ENCODE measurements at places on chromosomes 4 and X.

DNA sequence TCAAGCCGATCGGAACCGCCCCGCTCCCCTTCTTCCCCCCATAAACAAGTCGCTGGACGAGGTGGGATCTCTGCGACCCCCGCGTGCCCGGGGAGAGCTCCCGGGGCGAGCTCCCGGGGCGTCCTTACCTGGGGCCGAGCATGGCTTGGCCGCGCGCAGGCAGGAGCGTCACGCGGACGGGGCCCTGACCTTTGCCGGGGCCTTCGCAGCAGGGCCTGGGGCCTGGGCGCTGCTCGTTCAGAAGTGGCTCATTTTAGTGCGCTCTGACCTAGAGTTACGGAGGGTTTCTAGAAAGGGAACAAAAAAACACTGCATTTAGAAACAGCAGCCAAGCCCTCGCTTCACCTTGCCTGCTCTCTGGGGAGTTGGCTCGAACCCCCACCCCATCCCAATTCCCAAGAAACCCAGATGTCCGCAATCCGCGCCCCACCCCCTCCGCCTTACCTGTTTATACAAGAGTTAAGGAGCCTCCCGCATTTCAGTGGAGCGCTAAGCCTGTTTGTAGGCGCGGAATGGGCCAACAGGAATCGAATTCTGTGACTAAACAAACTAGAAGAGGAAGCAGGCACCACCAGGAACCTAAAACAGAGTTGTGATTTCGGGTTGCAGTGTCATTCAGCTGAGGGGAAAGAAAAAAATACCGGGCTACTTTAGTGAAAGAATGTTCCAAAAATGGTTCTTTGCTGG is 814 bp upstream of the RBM47 start:
- no peak for DNase-seq

DNA sequence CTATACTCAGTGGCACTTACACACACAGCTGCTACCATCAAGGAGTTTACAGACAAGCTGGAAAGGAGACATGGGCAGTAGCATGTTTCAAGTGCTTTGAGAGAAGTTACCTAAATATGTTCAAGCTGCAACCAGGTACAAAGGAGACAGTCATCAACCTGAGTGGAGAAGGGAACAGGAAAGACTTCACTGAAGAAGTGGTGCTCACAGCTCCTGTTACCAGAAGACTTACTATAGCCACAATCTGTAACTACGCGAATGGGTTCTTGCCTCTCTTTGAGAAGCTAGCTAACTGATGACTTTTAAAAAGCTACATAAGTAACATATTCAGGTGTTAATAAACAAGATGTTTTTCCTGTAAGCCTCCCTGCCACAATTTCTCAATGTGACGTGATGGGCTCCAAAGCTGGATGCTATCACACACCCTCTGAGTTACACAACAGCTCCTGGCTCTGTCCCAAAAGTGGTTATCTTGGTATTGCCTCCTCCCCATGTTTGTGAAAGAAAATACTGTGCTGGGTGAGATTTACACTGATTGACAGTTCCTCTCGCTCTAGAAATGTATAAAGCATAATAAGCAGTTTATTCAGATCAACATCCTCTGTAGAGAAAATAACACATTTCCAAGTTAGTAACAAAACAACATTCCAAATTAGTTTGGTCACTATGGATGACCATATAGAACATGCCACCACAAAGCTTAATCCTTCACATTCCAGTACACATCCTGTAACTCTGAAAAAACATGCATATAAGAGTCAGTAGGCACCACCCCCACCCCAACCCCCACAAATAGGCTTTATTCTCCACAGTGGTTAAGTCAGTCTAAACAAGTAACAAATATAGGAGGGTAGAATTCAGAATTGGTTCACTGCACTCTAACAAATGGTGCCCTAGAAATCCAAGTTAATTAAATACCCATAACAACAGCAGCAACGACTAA is 81.8 kb downstream of the FRYL start:
- DNase-seq, result no peak

DNA sequence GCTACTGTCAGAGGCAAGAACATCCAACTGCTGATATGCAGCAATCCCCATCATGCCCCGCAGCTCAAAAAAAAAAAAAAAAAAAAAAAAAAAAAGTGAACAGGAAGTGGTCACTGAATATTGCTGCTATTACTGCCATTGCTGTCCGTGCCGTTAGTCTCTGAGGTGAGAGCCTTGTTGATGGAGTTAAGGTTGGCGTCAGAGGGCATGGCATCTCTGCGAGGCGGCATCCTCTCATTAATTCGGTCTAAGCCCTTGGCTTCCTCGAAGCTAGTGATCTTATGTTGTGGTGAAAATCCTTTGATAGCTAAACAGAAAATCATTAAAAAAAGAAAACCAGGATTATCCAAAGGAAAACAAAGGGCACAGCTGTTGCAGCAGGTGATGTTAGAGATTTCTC is 321.6 kb downstream of the PPP3CA start:
- no peak for DNase-seq

GRCh38 chr4:98653890-98654867 is 4.2 kb downstream of the TSPAN5 start:
- DNase-seq, result no peak

GRCh38 chrX:129876771-129877305 is 29.1 kb upstream of the UTP14A start:
- no peak for DNase-seq

- DNase-seq, result no peak
Observed at GRCh38 chrX:20159797-20160385, 18.3 kb upstream of the EIF1AX start.

GRCh38 chrX:122188751-122189150 is 995.3 kb upstream of the GRIA3 start:
- no peak for DNase-seq

DNA sequence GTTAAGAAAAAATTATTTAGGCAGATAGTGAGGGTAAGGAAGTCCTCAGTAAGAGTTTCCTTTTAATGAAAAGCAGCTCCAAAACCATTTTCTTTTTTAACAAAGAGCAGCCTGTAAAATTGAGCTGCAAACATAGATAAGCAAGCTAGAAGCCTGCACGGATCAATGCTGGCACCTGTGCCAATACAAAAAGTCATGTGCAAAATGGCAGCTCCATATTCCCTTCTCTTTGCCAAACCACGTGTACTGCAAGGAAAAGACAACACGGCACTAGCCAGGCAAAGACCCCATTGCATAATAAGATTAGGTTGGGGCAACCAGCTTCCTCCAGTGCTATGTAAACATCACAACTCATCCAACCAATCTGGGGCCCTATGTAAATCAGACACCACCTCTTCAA is 268.4 kb upstream of the INTU start:
- no peak for DNase-seq

DNA sequence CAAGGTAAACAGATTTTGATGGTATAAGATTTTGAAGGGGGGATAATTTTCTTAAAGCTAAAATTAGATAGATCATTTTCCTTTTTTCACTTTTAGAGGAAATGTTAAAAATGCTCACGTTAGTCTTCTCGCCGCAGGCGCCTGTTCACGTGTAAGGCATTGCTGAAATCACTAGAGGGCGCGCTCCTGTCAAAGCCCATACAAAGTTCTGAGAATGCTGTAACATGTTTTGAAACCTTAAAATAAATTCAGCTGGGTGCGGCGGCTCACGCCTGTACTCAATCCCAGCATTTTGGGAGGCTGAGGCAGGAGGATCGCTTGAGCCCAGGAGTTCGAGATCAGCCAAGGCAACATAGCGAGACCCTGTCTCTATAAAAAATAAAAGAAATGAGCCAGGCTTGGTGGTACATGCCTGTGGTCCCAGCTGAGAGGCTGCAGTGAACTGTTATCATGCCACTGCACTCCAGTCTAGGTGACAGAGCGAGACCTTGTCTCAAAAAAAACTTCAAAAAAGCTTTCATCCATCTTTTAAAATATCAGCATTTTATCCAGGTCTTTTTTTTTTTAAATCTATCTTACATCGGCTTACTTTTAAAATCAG is 138.0 kb downstream of the RBMX2 start:
- DNase-seq, result no peak

GRCh38 chr4:110074570-110074969 is 123.8 kb downstream of the ELOVL6 start:
- no peak for DNase-seq

DNA sequence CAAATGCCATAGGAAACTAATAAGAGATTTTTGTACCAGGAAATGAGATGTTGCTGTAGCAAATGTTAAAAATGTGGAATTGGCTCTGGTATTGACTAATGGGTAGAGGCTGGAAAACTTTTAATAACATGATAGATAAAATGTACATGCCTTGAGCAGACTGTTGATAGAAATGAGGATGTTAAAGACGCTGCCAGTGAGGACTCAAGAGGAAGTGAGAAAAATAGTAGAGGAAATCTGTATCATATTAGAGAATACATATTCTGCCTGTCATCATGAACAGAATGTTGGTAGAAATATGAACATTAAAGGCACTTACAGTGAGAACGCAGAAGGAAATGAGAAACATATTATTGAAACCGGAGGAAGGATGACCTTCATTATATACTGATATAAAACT is 577.2 kb upstream of the HTR2C start:
- no peak for DNase-seq

GRCh38 chrX:123962794-123963373 is 1.4 kb downstream of the STAG2 start:
- no peak for DNase-seq

DNA sequence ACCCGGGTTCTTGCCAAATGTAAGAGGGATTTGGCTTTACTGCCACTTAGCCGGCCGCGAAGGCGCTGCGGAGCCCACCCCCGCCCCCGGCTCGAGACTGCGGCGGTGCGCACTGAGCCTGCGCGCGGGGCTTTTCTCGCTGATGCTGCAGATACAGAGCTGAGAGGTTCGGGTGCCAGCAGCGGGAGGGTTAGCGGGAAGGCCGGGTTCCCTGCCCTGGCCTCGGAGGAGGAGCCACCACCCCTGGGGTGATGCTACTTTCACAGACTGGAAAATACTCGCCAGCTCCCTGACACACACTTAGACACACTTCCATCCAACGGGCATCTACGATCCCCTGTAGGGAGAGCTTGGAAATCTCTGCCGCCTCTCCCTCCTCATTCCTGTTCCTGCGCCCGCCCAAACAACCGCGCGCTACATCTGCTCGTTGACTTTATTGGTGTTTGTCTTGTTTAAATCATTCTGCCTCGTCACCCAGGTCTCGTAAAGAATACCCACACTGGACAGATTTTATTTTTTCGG is 2.1 kb upstream of the PCDH7 start:
- DNase-seq, result peak; percentile 33

DNA sequence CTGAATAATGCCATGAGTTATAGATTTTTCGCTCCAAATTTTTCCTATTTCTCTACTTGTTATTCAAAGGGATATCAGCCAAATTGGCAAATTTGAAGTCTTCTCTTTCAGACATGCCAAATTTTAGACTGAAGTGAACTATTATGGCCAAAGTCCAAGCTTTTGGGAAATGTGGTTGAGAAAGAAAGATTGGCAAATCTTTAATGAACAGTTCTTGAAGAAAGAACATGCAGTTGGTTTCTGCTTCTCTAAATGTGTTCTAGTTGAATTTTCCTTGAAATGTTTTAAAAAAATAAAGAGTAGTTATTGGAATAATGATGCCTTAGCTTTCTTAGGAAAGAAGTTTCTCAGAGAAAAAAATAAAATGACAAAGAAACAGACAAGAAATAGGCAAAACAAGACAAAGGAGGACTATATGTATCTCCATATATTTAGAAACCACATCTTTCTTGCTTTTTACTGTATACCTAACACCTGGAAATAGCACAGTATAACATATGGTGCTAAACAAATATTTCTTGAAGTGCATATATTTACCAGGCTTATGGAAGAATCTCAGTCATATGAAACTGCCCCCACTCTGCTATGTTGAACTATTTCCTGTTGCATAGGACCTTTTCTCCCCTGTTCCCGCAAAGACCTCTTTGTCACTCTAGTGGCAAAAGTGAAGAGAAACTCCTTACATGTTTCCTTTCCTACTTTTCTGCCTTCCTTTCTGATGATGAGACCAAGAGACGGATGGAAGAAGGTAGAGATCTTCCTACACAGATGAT is 250.0 kb downstream of the ARHGAP24 start:
- DNase-seq, result no peak

- DNase-seq, result no peak
Observed at GRCh38 chr4:41963105-41963504, 18.5 kb upstream of the DCAF4L1 start.

Data from D721Med (cell line).